ENCODE measurements at places on chromosomes 7 and 10.

DNA sequence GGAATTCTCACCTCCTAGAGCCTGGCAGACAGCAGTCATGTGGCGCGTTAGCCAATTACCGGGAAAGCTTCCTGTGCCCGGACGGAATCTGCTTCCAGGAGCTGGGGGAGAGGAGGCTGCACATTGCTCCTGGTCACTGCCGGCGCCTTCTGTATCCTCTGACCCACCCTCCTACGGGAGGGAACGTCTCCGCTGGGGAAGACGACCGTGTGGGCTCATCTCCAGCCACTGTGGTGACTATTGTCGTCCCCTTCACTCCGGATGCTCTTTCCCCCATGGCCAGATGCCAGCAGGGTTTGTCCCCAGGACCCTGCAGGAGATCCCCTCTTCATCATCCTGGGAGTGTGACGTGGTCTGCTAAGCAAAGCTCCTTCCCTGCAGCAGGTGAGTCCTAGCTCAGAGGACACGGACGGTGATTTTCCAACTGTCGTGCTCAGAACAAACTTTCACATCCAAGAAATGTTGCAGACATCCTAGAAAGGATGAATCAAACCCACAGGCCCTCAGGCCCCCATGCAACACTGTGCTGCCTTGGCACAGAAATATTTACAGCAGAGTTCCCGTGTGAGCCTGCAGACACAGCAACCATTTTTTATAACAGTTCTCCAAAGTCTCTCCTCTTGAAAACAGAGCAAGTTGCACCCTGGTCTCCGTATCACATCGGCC is 29.6 kb upstream of the FAM20C start:
- H3K27me3 ChIP-seq, result no peaks in the 10 kb centered on the region
- DNase-seq, result no peak
- H3K4me1 ChIP-seq, result no peaks in the 10 kb centered on the region
- H3K36me3 ChIP-seq, result no peaks in the 10 kb centered on the region
- no peak overlapping the region for H3K4me3 ChIP-seq

GRCh38 chr7:148701414-148701813 is 2.7 kb downstream of the CUL1 start:
- no peaks in the 10 kb centered on the region for H3K27me3 ChIP-seq
- no peaks in the 10 kb centered on the region for H3K36me3 ChIP-seq
- no peak overlapping the region for H3K27ac ChIP-seq
- peaks cover 24% of the 10 kb centered on the region for H3K4me1 ChIP-seq
- H3K4me3 ChIP-seq, result no peak overlapping the region
- DNase-seq, result no peak

GRCh38 chr7:150736864-150737263 is 354 bp upstream of the GIMAP5 start:
- H3K4me1 ChIP-seq, result peaks cover 2% of the 10 kb centered on the region
- no peak overlapping the region for H3K27ac ChIP-seq
- no peak overlapping the region for H3K4me3 ChIP-seq

DNA sequence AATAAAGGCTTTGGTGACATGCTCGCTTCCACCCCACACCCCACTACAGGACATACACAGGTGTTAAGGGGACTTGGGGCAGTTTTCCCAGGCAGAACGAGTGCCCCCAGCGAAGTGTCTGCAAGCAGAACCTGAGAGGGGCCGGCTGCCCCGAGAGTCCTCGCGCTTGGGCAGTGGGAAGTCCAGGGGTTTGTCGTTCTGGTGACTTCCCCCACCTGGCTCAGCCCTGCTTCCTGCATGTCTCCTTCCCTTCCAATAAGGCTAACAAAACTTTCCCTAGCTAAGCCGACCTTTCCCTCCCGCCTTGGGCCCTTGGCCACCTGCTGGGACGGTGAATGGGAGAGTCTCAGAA is 916 bp downstream of the VWA2 start:
- peak; percentile 70 for DNase-seq
- H3K27me3 ChIP-seq, result no peaks in the 10 kb centered on the region
- no peaks in the 10 kb centered on the region for H3K4me1 ChIP-seq
- peak overlapping the region; percentile 72 for H3K4me3 ChIP-seq

- no peaks in the 10 kb centered on the region for H3K4me1 ChIP-seq
- no peak for DNase-seq
- no peak overlapping the region for H3K27ac ChIP-seq
- H3K36me3 ChIP-seq, result no peaks in the 10 kb centered on the region
- H3K27me3 ChIP-seq, result no peaks in the 10 kb centered on the region
These were observed 478.5 kb downstream of the KIF20B start for GRCh38 chr10:90179696-90180407.

- H3K27ac ChIP-seq, result no peak overlapping the region
- H3K4me3 ChIP-seq, result no peak overlapping the region
- H3K27me3 ChIP-seq, result no peaks in the 10 kb centered on the region
These were observed 23.8 kb downstream of the SUFU start for GRCh38 chr10:102527546-102527945.

DNA sequence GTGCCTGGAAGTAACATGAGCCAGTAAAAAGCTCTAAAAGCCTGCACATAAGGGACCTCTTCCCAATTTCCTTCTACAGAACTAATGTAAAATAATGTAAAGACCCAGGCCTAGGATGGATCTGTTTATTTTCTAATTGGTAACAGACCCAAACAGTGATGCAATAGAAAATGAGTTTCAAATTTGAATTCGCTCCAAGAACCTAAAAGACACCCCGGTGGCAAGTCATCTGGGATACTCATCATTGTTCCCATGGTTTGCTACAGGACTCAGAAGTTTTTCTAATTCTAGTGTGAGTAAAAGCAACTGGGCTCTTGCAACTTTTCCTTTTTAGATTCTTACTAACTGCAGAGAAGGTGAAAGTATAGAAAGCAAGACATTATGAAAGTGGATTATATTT is 271.3 kb upstream of the CACNA2D1 start:
- peaks cover 1% of the 10 kb centered on the region for H3K27me3 ChIP-seq
- H3K4me3 ChIP-seq, result no peak overlapping the region
- H3K36me3 ChIP-seq, result no peaks in the 10 kb centered on the region
- no peak overlapping the region for H3K27ac ChIP-seq

GRCh38 chr7:138067774-138068173 is 8.5 kb upstream of the AKR1D1 start:
- H3K36me3 ChIP-seq, result no peaks in the 10 kb centered on the region
- H3K4me3 ChIP-seq, result no peak overlapping the region
- DNase-seq, result no peak
- H3K27ac ChIP-seq, result no peak overlapping the region
- H3K4me1 ChIP-seq, result peaks cover 5% of the 10 kb centered on the region

- DNase-seq, result no peak
- H3K27me3 ChIP-seq, result no peaks in the 10 kb centered on the region
- H3K4me3 ChIP-seq, result no peak overlapping the region
- H3K36me3 ChIP-seq, result no peaks in the 10 kb centered on the region
These were observed 39.2 kb upstream of the PSMG3 start for GRCh38 chr7:1609023-1609422.

DNA sequence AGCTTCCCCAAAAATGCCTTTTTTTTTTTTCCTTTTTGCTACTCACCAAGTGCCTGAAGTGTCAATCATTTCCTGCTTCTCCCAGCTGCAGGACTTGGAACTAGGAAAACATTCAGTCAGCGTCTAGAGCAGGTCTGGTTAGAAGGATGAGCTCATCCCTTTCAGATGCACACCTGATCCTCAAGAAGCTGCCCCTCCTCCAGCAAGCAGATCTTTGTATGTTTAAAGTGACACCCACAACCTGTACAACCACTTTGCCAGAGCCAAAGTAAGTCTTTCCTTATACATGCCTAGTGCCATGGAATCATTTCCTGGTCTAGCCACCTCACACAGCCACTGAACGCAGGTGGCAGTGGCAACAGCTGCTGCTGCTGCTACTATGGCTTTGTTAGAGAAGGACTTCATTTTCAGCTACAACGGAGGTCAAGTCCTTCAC is 10.4 kb upstream of the USP54 start:
- H3K4me1 ChIP-seq, result no peaks in the 10 kb centered on the region
- H3K4me3 ChIP-seq, result no peak overlapping the region
- no peaks in the 10 kb centered on the region for H3K27me3 ChIP-seq
- DNase-seq, result no peak

DNA sequence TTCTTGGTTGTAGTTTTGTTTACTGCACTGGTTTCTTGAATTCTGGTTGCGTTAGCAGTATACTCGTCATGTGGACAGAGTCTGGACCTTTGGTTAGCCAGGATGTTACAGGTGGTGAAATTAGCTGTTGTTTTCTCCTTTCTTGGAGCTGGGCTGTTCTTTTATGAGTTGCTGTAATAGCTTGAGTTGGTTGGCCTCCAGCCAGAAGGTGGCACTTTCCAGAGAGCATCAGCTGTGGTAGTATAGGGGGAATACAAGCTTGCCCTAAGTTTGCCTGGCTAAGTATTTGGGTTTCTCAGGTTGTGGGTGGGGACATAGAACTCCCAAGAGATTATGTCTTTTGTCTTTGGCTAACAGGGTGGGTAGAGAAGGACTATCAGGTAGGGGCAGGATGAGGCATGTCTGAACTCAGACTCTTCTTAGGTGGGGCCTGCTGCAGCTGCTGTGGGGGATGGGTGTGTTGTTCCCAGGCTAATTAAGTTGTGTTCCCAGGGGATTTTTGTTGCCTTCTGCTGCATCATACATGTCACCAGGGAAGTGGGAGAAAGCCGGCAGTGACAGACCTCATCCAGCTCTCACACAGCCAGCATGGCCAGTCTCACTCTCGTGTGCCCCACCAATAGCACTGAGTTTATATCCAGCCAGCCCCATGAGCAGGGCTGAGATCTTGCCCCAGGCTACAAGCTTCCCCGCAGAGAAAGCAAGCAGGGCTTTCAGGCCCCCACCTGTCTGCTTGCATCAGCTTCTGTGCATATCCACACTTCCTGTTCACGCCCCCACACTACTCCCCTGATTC is 246.7 kb upstream of the TPK1 start:
- H3K4me1 ChIP-seq, result peaks cover 4% of the 10 kb centered on the region
- H3K36me3 ChIP-seq, result no peaks in the 10 kb centered on the region

DNA sequence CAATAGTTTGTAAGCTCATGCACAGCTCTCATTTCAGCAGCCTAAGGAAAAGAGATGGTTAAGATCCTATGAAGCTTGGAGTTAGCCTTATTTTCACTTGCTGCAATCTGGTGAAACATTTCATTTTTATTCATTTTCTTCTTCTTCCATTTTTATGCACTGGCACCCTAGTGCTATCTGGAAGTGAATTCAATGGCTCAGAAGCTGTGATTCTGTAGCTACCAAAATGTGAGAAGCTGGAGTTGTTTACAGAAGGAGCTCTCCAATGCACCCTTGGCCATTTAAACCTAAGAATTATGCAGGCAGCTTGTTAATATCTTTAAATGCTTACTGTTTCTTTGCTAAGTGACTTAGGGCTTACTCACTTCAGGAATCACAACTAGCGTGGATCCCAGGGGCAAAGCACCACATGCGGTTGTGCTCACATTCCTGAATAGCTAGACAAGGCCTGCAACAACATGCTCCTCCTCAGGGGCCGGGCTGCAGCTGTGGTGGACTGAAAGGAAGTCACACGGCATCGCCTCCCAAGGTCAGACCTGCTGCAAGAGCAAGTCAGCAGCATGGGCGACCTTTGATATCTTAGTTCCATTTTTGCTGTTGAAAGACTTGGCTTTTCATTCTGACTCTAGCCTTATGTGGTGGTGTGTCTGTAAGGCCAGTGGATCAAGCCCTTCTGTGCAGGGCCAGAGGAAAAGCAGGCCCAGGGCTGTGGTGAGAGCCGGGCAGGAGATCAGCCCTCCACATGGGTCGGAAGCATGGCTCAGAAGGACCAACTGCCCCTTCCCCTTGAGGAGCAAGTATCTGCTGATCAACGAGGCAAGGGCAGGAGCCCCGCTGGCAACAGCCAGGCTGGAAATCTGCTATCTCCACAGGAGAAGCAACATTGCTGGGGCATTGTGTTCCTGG is 91.9 kb upstream of the MBL2 start:
- no peak overlapping the region for H3K27ac ChIP-seq
- peaks cover 8% of the 10 kb centered on the region for H3K4me1 ChIP-seq
- no peak overlapping the region for H3K4me3 ChIP-seq
- DNase-seq, result peak; percentile 63

- no peak overlapping the region for H3K4me3 ChIP-seq
- H3K27ac ChIP-seq, result no peak overlapping the region
- H3K4me1 ChIP-seq, result no peaks in the 10 kb centered on the region
These were observed 18.7 kb downstream of the ZMIZ2 start for GRCh38 chr7:44767134-44767911.

DNA sequence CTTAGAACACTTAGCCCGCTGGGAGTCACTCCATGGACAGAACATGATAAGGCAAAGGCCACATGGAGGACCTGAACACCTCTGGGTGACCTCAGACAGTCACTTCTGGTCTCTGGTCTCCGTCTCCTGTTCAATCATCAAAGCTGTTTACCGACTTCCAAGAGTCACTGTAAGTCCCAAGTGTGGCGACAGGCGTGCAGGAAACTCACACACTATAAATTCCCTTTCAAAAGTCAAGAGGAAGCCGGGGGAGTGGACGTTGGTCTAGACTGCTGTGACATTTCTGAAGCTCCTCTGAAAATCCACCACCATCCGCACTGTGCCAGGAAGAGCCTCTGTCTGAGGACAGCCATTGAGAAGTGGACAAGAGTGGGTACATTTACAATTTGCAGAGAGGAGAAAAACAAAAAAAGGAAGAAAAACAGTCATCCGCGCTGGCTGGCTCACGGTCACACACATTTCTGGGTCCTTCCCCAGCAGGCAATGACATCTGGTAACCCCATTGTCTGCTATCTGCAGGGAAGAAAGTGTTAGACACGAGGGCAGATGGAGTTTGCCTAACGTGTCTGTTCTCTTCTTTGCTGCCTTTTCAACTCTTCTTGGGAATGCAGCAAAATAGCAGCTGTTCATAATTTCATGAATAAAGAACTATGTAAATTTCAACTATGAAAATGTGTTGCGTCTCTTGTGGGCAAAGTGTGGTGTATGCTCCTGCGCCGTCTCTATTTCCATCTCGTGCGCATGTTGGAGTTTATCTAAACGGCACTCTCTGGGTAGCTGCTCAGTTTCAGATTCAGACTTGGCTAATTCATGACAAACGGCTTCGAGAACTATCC is 32.9 kb upstream of the CUX1 start:
- H3K27ac ChIP-seq, result no peak overlapping the region
- H3K27me3 ChIP-seq, result no peaks in the 10 kb centered on the region
- no peak overlapping the region for H3K4me3 ChIP-seq
- H3K4me1 ChIP-seq, result no peaks in the 10 kb centered on the region
- no peaks in the 10 kb centered on the region for H3K36me3 ChIP-seq

- no peaks in the 10 kb centered on the region for H3K36me3 ChIP-seq
- no peak overlapping the region for H3K4me3 ChIP-seq
- DNase-seq, result no peak
- no peak overlapping the region for H3K27ac ChIP-seq
These were observed 73.6 kb upstream of the FAM20C start for GRCh38 chr7:118615-119391.

- H3K27ac ChIP-seq, result no peak overlapping the region
- peaks cover 3% of the 10 kb centered on the region for H3K27me3 ChIP-seq
- H3K4me3 ChIP-seq, result no peak overlapping the region
- DNase-seq, result no peak
These were observed 1.5 kb downstream of the IL6 start for GRCh38 chr7:22728401-22729029.

- DNase-seq, result no peak
- H3K27me3 ChIP-seq, result no peaks in the 10 kb centered on the region
- H3K27ac ChIP-seq, result no peak overlapping the region
- H3K36me3 ChIP-seq, result no peaks in the 10 kb centered on the region
- H3K4me1 ChIP-seq, result peaks cover 30% of the 10 kb centered on the region
- H3K4me3 ChIP-seq, result no peak overlapping the region
These were observed 4.7 kb downstream of the GLI3 start for GRCh38 chr7:42232275-42232674.

GRCh38 chr7:6234384-6234783 is 38.0 kb downstream of the CYTH3 start:
- H3K4me1 ChIP-seq, result no peaks in the 10 kb centered on the region
- no peaks in the 10 kb centered on the region for H3K36me3 ChIP-seq
- no peak overlapping the region for H3K27ac ChIP-seq
- H3K27me3 ChIP-seq, result no peaks in the 10 kb centered on the region
- DNase-seq, result no peak
